ENCODE measurements at places on chromosomes 7 and 10.

GRCh38 chr7:44617225-44617890 is 10.9 kb downstream of the OGDH start:
- no peak for DNase-seq

GRCh38 chr7:65006094-65006992 is at the start of gene ERV3-1:
ERV3-1 (minus strand) TSS chr7:65006687; CDS start chr7:64993026, 13,661 bp downstream.
- DNase-seq, result peak; percentile 79

GRCh38 chr7:117269417-117269816 is 53.4 kb downstream of the WNT2 start:
- no peak for DNase-seq

- DNase-seq, result no peak
Measured at GRCh38 chr7:9657257-9657656, 1223.8 kb downstream of the NXPH1 start.

GRCh38 chr7:158255156-158255555 is 332.5 kb downstream of the PTPRN2 start:
- no peak for DNase-seq

- DNase-seq, result no peak
Measured at GRCh38 chr7:136677471-136678365, 190.7 kb upstream of the CHRM2 start.

- no peak for DNase-seq
Measured at GRCh38 chr10:11813855-11814567, 9.1 kb upstream of the PROSER2 start.

- no peak for DNase-seq
Measured at GRCh38 chr7:139620676-139621344, 97.3 kb downstream of the CLEC2L start.

GRCh38 chr10:113491967-113492565 is 60.8 kb upstream of the HABP2 start:
- DNase-seq, result no peak

DNA sequence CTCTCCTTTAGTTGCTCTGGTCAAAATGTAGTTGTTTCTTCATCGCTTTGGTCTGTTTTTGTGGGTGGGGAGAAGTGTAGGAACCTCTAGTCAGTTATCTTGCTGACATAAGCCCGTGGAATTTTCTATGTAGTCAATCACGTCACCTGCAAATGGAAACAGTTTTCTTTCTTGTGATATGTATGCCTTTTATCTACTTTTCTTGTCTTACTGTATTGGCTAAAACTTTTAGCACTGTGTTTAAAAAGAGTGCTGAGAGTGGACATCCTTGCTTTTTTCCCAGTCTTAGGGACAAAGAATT is 42.3 kb downstream of the AKR1E2 start:
- no peak for DNase-seq

DNA sequence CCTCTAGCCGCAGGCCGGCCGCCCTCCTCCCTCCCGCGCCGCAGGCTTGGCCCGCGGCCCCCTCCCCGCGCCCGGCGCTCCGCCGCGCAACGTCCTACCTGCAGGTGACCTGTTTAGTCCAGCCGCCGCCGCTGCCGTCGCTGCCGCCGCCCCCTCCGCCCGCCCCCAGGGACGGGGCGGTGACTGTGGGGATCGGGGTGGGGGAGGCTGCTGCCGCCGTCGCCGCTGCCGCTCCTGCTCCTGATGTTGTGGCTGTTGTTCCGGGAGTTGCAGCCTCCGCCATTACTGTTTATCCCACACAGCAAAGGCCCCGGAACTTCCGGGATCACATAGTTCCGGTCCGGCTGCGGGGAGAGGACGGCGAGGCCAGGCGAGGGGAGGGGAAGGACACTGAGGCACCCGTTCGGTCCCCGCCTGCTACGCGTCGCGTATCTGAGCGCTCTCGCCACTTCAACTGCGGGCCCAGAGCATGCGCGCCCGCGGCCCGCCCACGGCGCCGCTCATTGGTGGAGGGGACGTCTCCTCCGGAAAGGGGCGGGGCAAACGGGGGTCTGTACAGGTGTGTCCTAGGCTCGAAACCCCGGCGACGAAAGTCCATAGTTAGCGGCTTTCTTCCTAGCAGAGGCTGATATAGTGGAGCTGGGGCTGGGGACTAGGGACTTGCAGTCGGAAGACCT is at the start of gene MKRN1:
Gene MKRN1, minus strand, starts transcription at position 444 of the 677 bp plus-strand sequence. Its CDS starts 161 bp downstream, at position 283.
- peak; percentile 77 for DNase-seq

GRCh38 chr10:7480742-7481367 is 70.0 kb upstream of the SFMBT2 start:
- no peak for DNase-seq

DNA sequence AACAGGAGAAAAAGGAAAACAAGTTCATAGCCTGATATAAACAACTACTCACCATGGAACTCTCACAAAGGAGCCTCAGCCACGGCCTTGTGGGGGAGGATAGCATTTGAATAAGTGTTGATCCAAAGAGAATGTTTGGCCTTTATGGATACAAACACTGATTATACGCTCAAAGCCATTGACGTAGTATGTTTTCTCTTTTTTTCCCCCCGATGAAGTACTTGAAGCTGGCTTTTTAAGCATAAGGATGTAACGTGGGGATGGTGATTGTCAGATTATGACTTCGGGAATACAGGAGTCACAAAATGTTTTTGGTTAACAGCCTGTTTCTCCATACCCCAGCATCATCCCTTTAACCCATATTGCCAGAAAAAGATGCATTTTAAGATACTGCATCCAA is 39.8 kb downstream of the CELF2 start:
- no peak for DNase-seq

- DNase-seq, result no peak
Measured at GRCh38 chr7:16397501-16398145, 23.7 kb downstream of the CRPPA start.

GRCh38 chr10:93719901-93720300 is 17.5 kb upstream of the FRA10AC1 start:
- DNase-seq, result no peak

DNA sequence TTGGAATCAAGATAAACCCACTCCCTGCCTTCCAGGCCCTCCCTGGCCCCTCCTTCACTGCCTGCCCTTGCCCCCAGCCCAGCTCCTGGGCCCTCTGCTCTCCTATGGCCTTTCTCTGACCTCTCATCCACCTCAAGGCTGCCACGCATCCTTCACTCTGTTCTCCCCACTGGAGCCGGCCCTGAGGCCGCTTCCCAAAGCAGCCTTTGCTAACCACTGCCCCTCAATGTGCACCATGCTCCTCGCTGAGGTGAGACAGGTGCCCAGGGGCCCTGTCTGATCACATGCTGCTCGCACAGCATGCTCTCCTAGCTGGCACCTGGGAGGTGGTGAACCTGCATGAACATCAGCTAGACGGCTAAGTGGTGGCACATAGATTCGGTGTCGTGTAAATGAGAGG is 138.5 kb upstream of the RET start:
- no peak for DNase-seq

DNA sequence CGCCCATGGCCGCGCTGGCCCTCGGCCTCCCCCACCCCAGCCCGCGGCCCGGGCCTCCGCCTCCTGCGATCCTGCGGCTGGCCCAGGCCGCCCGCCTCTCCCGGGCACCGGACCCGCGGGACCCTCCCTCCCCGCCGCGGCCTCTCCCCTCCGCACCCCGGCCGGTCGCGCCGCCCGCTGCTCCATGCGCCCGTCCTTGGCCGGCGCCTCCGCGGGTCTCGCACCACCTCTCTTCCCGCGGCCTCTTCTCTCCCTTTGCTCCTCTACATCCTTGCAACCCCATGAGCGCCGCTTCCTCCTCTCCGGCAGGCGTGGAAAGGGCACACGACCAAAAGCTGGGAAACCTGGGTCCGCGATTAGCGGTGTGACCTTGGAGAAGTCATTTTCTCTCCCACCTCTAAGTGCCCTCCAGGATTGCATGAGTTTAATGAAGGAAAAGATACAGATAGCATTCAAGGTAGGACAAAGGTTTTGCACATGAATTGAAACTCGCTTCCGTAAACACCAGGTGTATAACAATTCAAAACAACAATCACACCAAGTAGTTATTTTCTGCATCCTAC is 448 bp upstream of the SRPK2 start:
- DNase-seq, result no peak

GRCh38 chr10:92880233-92880861 is 32.0 kb downstream of the EXOC6 start:
- DNase-seq, result no peak

- no peak for DNase-seq
Measured at GRCh38 chr10:83991986-83992753, 147.1 kb upstream of the GHITM start.

DNA sequence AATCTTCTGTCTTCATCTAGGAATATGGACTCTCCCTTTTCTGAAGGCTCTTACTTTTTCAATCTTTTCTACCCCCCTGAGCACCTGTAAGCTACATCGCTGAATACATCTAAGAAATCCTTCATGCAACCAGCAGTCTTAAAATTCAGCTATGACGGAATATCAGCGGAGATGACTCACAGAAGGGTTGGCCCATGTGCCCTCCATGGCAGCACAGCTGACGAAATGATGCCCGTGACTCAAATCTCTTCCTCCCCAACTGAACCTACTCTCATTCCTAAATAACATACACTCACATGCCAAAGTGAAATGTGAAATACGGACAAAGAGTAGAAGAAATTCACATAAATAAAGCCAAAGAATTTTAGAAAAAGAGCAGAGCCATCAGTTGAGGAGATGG is 30.3 kb upstream of the NCAPG2 start:
- no peak for DNase-seq

GRCh38 chr7:54788664-54789063 is 29.7 kb upstream of the SEC61G start:
- no peak for DNase-seq

All from stimulated activated CD4-positive, alpha-beta T cell treated with anti-CD3 and anti-CD28 coated beads, TNF-alpha, amount 100 ng/mL, for 1 hour (primary cell).